ENCODE measurements at places on chromosomes 16 and 17.

DNA sequence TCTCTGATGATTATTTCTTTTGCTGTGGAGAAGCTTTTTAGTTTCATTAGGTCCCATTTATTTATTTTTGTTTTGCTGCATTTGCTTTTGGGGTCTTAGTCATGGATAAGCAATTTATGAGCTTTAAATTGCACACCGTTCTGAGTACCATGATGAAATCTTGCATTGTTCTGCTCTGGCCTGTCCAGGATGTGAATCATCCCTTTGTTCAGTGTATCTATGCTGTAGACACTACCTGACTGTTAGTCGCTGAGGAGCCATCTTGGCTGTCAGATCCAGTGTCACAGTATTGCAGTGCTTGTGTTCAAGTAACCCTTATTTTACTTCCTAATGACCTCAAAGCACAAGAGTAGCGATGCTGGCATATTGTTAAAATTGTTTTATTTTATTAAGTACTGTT is 218.0 kb upstream of the CNTNAP4 start:
- DNase-seq, result no peak

- DNase-seq, result no peak
These were observed 11.7 kb upstream of the ATP2C2 start for GRCh38 chr16:84356591-84357116.

GRCh38 chr17:32382526-32383223 is 32.7 kb downstream of the ZNF207 start:
- no peak for DNase-seq

DNA sequence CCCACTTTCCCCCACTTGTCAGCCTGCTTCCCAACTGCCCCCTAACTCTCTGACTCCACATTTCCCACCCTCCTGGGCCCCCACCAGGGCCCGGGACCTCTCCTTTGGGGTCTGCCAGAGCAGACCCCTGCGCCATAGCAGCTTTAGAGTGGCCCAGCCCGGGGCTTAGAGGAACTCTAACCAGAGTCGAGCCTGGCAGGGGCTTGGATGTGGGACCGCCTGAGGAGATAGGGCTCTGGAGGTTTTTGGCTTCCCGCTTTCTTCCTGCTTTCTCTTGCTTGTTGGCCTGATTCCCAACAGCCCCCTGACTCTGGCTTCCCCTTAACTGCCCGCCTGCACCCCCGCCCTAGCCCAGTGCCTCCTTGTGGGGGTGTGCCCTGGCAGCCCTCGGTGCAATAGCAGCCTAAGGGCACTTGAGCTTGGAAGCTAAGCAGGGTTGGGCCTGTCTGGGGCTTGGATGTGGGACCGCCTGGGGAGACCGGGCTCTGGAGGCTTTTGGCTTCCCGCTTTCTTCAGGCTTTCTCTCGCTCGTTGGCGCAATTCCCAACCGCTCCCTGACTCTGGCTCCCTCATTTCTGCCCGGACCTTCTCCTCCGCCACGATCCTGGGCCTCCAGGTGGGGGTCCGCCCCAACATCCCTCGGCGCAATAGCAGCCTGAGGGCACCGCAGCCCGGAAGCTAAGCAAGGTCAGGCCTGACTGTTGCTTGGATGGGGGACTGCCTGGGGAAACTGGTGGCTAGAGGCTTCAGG is 2292.0 kb downstream of the TP53TG3F start:
- no peak for DNase-seq

DNA sequence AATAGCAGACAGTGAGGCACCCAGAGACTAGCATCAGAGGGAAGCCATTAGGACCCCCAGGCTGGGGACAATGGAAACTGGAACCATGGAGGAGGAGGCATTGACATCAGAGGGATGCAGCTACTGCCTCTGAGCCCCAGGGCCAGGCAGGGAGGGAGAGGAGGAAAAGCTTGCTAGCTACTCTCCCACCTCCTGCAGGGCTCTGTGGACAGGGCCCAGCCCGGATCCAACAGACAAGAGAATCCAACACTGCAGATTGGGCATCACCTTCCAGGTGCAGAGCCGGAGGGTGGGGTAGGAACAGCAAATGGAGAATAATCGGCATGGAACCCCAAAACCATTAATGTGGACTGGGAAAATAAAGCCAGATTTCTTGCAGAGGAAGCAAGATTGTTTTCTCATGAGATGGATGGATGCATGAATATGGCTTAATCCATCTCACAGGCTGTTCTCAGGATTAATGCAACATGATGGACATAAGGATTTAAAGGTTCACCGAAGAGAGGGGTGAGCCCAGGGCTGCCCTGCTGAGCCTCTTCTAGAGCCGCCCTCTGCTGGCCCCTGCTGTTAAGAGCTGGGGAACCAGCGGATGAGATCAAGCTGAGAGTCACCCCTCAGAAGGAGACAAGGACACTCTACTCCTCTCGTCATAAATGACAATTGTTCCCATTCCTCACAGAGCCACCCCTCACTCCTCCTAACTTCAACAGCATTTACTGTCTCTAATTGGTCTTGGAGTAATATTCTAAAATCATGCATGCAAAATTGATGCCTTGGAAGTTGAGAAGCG is 48.8 kb downstream of the DNAH3 start:
- DNase-seq, result no peak

DNA sequence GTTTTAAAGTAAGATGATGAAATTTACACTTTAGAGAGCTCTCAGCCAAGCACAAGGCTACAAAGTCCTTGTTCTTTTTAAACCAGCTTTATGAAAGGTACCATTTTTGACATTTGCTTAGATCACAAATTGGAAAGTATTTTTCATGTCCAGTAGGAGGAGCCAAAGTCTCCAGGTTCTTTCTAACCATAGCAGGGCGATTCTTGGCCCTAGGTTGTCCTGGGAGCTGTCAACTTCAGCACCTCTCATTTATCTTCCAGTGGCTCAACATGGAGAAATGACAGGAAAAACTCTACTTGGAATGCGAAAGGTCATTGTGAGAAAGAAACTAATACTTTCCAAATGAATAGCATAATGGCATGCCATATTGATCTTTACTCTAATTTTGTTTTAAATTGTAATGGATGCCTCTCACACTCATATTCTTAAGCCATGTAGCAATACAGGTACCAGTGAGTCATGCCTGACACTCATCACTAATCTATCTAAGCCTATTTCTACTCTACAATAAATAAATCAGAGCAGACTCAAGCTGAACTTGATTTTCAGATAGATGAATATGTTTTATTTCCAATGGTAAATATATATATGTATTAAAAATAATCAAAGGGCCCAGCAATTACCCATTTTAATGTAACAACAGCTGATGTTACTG is 919.1 kb upstream of the EEF2KMT start:
- no peak for DNase-seq

- DNase-seq, result no peak
These were observed 22.3 kb upstream of the CDC6 start for GRCh38 chr17:40265337-40265736.

- no peak for DNase-seq
These were observed 73.8 kb upstream of the HNF1B start for GRCh38 chr17:37818689-37819088.

GRCh38 chr17:73237714-73238113 is 24.0 kb downstream of the CPSF4L start:
- no peak for DNase-seq

DNA sequence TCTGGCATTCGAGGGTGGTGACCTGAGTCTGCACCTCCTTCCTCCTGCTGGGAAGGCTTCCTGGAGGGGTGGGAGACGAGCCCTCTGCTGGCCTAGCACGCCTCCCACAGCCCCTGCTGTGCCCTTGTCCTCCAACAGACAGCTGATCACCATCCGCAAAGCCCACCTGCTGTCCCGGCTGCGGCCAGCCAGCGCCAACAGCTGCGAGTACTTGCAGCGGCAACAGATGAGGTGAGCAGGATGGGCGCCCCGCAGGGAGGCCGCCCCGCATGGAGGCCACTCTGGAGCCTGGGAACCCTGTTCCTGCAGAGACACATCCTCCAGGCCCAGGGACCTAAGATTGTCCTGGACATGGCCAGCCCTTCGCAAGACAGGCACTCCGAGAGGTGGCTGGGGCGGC is 21.6 kb downstream of the UBALD1 start:
- DNase-seq, result no peak

GRCh38 chr17:57555636-57556175 is 189.4 kb downstream of the CCDC182 start:
- no peak for DNase-seq

- no peak for DNase-seq
These were observed 6.0 kb upstream of the PRDM7 start for GRCh38 chr16:90083139-90083538.

- DNase-seq, result peak; percentile 91
These were observed at the start of gene ICAM2 for GRCh38 chr17:64020056-64020766. ICAM2 (minus strand) TSS chr17:64020633; CDS start chr17:64006691, 13,942 bp downstream.

DNA sequence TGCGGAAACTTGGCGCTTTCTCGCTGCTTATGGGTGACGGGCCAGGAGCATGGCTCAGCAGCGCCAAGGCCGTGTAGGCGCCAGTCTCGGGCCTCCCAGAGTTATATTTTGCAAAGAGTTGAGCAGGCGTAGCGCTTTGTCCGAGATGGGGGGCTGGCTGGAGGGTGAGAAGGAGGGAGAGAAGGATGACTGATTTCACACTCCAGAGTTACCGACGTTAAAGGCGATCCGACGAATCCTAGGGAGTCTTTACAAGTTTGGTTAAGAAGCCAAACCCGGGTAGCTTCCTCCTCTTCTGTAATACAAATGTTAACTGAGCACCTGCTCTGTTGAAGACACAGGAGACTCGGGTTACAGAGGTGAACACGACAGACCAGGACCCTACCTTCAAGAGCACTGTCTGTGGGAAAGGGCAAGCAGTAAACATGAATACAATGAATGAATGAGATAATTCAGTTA is 782 bp downstream of the POLR2A start:
- no peak for DNase-seq

GRCh38 chr16:7482596-7483290 is 150.1 kb downstream of the RBFOX1 start:
- DNase-seq, result no peak

GRCh38 chr17:9684955-9685621 is 39.8 kb downstream of the USP43 start:
- DNase-seq, result no peak

DNA sequence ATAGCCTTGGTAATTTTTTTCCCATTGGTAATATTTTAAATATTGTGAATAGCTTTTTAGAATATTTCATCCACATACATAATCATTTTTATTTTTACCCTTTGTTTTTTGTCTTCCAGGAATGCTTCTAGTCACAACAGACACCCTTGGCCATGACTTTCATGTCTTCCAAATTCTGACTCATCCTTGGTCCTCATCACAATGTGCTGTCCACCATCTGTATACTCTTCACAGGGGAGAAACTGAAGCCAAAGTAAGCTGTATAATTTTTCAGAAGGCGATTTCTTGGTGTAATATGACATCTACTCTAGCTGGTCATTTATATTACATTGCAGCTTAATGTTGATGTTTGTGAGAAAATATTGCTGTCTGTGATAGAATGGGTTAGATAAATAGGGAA is 269.4 kb downstream of the BCAS3 start:
- DNase-seq, result no peak

DNA sequence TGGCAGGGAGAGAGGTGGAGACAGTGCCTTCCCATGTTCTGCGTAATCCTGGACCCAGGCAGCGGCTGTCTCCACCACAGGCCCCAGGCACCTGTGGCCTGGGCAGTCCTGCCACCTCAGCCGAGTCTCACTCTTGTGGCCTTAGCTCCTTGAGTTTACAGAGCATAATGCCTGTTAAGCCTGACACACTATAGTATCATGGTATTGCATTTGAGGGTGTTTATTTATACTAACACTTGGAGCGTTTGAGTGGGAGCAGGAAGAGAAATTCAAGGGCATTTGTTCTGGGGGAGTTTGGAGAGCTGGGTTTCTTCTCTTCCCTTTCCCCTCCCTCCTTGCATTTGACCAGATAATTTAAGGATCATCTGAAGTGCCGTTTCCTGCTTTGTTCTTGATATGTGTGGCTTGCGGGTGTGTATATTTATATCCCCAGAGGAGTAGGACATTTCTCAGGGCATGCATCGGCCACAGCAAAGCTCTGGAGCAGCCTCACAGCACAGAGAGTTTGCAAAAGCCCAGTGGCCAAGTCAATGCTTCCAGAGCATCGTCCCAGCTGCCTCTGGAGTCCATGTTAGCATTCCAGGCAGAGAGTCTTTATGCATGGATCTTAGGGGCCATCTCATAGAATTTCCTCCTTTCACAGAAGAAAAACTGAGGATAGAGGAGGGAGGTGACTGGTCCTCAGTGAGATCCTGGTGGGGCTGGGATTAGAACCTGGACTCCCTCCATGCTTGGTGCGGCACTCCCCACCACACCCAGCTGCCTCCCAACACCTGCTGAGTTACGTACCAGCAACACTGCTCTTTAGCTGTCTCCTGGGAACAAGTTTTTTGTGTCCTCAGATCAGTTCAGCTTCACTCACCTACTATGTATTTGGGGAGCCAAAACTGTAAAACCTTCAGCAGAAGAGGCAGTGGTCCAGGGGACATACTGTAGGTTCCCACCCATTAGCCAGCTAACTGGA is 222.8 kb downstream of the CCDC182 start:
- no peak for DNase-seq

DNA sequence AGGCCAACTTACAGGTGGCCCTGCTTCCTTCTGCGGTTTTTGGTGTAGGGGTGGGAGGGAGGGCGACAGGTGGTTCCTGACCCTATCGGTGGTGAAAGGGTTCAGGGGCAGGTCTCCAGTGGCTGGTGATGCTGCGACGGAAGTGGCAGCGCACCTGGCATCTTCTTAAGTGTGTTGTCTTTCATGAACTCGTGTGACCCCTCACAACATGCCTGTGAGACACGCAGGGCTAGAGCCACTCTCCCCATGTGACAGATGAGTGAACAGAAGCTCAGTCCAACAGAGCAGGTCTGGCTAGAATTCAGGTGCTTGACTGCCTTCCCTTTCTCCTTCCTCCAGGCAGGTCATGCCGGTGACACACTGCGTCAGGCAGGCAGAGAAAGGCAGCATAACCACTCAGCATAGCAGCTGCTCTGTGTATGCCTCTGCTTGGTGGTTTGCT is 8.0 kb downstream of the TNFAIP1 start:
- no peak for DNase-seq

DNA sequence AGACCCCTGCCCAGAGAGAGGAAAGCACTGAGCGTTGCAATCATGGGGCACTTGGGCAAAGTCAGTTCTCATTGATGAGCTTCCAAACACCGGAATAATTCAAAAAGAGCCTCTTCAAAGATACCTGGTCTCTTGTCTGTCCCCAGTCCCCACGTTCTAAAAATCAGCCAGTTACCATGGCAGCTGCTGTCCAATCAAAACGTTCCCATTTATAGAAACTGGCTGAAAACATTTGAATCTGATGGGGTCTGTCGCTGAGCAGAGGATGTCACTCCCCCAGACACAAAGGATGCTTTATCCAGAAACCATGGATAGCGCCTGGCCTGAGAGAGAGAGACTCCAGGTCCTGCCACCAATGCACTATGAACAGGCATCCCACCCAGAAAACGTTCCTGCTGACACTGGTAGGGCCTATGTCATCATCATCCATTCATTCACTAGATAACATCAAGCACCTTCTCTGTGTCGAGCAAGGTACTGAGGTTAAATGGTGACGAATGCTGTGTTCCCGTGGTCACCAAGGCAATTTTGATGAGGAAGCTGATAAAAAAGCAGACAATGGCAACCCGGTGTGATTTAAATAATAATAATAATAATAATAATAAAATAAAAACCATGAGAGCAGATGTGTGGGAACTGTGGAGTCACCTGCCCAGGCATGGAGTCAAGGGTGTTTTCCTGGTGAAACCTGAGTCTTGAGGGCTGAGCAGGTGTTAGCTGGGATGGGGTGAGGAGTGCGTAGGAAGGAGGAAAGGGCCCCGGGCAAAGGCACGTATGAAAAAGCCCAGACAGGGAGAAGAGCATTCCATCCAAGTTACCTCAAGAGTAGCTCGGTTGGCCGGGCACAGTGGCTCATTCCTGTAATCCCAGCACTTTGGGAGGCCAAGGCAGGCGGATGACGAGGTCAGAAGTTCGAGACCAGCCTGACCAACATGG is 19.0 kb upstream of the CALB2 start:
- DNase-seq, result no peak

Measured in T follicular helper cell (primary cell).